Upper lobe of left lung (tissue), 6 donors: ENCODE measurements at places on chromosomes 6 and 20.

DNA sequence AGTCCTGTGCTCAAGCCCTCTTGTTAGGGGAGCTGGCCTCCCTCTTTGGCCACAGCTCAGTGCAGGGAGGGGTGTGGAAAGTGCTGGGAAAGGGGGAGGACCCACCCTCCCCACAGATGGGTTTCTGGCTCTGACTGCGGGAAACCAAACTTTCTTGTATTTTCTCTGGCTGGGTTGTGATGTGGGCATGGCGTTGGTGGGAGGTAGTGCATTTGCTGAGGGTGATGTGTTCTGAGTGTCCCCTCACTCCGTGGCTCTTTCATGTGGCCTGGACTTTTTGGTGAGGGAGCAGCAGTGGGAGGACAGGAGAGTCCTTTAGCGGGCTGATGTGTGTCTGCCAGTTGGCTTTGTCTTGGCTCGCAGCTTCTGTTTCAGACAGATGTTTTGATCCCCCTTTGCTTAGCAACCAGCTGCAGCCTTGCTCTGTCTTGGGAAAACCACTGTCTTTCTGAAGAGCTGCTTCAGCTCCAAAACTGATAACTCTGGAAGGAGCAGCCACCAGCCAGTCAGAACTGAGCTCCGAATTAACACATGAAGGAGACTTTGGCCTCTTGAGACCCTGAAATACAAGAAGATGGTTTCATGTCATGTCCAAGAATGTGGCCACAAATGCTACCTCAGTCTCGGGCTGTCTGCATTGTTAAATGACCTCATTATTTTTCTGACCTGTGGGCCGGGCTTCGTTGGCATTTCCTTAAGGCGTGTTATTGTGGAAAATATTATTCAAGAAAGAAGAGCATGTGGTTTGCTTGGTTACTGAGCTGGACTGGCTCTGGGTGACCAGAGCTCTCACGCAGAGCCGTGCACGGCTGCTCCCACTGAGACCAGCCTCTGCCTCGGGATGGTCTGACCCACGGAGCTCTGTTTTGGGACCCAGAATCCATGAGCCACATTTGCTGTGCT lies 21.5 kb downstream of the SYNJ2 start:
- DNase-seq, result no peak

GRCh38 chr20:48310305-48310704 lies 517.5 kb downstream of the PREX1 start:
- DNase-seq, result no peak

GRCh38 chr20:35342154-35342769 lies 50.0 kb upstream of the FAM83C start:
- no peak for DNase-seq

DNA sequence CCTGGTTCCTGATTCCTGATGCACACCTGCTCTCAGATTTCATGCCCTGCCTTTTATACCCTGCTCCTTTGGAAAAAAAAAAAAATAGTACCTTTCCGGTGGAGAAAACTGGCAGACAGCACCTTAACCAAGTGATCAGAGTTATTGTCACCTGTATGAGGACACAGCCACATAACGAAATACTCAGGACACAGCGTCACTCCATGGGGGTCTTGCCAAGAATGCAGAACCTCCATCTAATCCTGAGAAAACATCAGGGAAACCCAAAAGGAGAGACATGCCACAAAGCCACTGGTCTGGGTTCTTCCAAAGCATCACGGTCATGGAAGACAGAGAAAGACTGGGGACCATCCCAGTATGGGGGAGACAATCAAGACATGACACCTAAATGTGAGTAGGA lies 29.1 kb downstream of the BFSP1 start:
- DNase-seq, result no peak

DNA sequence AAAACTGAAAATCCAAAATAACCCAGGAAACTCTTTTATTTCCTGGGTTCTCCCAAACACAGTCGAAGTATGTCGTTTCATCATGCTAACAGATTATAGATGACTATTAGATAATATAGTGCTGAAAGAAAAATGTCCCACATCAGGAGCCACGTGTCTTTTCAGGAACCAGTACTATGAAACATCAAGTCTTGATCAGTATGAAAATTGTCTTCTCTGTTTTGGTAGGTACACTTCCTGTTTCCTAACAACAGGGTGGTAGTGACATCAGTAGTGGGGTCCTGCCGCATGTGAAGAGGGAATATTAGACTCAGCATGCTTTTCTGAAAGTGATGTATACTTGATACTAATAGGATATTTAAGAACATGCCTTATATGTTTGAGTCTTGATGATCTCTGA lies 136.7 kb downstream of the HIVEP1 start:
- DNase-seq, result no peak

GRCh38 chr20:54275359-54276111 lies 67.6 kb downstream of the PFDN4 start:
- DNase-seq, result no peak

DNA sequence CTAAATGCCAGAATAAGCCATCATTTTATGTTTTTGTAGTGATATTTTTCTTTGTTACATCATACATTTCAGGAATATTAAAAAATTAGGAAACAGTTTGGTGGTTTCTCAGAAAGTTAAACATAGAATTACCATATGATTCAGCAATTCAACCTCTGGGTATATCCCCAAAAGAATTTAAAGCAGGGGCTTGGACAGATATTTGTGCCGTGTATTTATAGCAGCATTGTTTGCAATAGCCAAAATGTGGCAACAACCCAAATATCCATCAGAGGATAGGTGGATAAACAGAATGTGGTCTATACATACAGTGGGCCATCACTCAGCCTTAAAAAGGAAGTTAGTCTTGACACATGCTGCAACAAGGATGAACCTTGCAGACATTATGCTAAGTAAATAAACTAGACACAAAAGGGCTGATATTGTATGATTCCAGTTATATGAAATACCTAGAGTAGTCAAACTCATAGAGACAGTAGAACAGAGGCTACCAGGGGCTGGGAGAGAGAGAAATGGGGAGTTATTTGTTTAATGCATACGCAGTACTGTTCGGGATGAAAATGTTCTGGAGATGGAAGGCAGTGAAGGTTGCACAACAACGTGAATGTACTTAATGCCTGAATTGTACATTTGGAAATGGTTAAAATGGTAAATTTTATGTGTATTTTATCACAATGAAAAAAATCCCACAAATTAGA lies 18.9 kb upstream of the TRAF3IP2 start:
- DNase-seq, result no peak

DNA sequence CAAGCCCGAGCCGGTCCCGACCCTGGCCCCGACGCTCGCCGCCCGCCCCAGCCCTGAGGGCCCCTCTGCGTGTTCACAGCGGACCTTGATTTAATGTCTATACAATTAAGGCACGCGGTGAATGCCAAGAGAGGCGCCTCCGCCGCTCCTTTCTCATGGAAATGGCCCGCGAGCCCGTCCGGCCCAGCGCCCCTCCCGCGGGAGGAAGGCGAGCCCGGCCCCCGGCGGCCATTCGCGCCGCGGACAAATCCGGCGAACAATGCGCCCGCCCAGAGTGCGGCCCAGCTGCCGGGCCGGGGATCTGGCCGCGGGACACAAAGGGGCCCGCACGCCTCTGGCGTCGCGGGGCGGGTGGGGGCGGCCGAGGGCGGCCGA lies 37.5 kb downstream of the YTHDF1 start:
- no peak for DNase-seq

GRCh38 chr6:422433-423054 lies 31.0 kb downstream of the IRF4 start:
- DNase-seq, result no peak
